GM13976 (cell line): ENCODE measurements at places on chromosomes 5 and 9.

GRCh38 chr5:65790371-65791163 is 68.6 kb downstream of the NLN start:
- DNase-seq = no peak

DNA sequence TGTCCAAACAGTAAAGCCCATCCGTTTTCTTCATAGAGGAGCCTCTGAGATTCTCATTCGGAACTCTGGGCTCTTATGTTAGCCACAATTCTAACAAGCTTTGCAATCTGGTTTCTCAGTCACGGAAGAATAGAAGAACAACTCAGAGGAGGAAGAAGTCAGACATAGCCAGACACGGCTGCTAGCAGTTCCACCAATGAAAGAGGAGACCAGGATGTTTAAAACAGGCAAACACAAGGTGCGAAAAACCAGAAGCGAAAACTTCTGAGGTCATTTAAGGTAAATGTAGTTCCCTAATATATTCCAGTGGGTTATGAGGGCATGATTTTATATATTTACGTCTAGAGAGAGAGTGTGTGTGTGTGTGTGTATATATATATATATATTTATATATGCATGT is 34.1 kb upstream of the GDNF start:
- no peak for DNase-seq

GRCh38 chr5:68115584-68115983 is 100.0 kb upstream of the PIK3R1 start:
- no peak for DNase-seq

GRCh38 chr5:107607671-107608345 is 62.9 kb downstream of the EFNA5 start:
- no peak for DNase-seq

DNA sequence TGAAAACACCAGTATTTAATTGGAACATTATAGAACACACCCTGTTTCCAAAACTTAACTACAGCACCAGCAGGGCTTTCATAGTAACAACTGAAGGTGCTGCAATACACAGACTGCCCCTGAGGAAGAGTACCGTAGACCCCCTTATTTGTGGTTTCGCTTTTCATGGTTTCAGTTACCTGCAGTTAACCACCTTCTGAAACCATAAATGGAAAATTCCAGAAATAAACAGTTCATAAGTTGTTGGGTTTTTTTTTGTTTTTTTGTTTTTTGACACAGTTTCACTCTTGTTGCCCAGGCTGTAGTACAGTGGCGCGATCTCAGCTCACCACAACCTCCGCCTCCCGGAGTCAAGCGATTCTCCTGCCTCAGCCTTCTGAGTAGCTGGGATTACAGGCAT is 9.5 kb upstream of the GLDC start:
- no peak for DNase-seq

- no peak for DNase-seq
Measured at GRCh38 chr5:80094236-80094738, 59.1 kb downstream of the THBS4 start.

DNA sequence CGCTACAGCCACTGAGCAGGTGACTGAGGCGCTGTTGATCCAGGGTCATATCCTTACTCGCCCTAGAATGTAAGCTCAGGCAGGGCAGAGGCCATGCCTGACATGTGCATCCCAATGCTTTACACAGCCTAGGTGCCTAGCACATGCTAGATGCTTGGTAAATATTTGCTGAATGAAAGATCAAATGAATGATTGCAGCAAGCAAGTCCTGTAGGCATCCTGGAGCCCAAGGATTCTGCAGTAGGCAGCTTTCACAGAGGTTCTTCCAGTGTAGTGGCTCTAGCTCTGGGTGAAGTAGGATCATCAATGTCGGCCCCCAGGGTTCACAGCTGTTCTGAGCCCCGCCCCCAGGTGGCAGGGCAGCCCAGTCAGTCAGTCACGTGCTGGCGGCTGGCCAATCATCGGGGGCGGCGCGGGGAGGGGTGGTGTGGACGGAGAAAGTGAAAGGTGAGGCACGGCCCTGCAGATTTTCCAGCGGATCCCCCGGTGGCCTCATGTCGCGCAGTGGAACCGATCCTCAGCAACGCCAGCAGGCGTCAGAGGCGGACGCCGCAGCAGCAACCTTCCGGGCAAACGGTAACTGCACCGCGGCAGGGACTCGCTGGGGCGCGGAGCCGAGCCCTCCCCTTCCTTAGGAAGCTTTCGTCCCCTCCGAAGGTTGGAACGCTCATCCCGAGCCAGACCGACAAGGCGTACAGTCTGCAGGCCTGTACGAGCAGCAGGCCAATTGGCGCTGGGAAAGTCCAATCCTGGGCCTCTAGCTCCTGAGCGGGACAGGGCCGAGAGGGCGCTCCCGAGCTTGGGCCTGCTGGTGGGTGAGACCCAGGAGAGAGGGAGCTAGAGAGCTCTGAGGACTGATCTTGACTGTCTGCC is at the start of gene GALT:
TSS of gene GALT (plus strand) at position 465 of the 873 bp plus-strand sequence. CDS start at position 495, 30 bp downstream.
- DNase-seq = peak; percentile 98

GRCh38 chr5:38434966-38435705 is 121.3 kb downstream of the LIFR start:
- DNase-seq = no peak

DNA sequence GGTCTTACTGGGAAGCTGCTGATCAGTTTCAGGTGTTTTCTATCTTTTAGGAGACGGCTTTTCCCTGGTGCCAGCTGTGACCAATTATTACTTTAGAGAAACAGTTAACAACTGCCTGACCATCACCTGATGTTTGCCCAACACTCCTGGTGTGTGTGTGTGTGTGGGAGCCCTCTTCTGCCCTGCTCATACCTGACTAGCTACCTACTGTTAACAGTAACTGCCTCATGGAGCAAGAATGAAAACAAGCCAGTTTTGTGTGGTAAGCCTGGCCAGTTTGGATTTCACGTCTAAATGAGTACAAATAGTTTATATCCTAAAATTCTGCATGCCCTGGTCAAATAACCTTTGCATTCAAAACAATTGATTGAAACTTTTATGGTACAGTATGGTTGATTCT is 46.1 kb upstream of the RIOK2 start:
- DNase-seq = no peak

DNA sequence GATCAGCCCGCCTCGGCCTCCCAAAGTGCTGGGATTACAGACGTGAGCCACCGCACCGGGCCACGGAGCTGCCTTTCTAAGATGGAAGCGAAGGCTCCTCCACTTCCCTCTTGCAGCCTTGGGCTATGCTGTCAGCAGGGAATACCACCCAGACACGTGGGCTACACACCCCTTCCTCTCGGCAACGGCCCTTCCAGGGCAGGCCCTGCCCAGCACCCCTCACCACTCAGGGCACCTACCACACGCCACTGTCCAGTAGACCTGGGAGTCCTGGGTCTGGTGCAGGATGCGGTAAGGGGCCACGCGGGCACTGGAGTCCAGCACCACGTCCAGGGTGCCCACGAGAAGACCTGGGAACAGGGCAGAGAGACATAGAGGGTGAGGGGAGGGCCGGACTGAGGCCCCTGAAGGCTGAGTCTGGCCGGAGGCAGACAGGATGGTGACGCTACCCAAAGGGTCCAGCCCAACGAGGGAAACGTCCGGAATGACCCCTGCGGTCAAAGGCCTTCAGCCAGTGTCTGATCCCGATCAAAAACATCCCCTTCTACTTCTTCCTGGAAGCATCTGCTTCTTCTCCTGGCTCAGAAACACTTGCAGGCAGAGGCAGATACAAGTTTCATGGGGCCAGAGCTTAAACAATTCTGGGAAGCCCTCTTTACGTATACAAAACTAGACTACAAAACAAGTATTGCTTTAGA is 3.1 kb downstream of the TBC1D9B start:
- DNase-seq = no peak
